ENCODE measurements at places on chromosomes 7 and 10.

DNA sequence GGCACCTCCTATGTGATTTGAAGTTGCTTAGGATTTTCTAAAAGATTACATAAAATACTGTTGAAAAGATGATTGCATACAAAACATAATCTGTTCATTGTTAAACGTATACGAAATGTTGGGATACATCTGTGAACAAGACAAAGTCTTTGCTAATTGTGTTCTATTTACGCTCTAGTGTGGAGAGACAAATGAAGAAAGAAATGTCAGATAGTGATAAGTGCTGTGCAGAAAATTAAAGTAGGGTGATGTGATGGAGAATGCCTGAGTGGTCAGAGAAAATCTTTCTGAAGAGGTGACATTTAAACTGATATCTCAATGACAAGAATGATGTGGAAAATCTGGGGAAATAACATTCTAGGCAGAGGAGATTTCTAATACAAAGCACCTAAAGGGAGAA lies 13.4 kb upstream of the ZRANB1 start:
- DNase-seq = no peak

DNA sequence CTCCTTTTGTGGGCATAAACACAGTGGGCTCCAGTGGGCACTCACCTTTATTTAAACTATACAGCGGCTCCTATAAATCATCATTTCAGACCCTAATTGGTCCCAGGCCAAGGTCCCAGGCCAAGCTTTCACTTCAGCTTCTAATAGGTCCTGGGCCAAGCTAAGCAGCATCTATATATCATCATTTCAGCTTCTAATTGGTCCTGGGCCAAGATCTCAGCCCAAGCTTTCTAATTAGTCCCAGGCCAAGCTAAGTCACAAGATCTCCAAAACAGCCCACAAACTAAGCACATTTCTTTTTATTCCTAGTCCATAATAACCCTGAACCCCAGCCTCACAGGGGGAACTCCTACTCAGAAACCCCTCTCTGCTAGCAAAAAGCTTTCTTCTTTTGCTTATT lies 47.1 kb downstream of the ZNF680 start:
- no peak for DNase-seq

DNA sequence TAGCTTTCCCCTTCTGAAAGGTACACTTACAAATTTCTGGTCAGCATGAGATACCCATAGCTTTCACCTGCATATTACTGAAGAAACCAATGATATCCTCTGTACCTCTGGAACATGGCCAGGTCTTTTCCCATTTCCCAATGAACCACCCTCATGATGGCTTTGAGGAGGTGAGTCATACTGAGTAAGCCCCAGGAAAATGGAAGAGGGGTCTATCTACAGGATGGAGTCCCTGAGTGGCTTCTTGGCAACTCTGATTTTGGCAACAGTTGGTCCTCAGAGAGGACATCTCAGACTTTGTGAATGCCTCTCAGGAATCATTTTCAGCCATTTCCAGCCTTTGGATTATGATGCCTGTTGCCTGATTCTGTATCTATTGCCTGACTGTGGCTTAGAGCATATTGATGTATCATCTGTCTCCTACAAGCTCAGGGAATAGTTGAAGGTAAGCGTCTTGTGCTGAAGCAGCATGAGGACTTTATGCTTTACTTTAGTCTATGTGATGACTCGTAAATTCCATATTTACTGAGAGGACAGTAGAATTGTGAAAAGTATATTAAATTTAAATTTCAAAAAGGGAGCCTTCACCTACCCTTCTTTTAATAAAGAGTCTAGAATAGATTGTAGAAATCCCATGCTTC lies 84.7 kb upstream of the DKK1 start:
- no peak for DNase-seq

DNA sequence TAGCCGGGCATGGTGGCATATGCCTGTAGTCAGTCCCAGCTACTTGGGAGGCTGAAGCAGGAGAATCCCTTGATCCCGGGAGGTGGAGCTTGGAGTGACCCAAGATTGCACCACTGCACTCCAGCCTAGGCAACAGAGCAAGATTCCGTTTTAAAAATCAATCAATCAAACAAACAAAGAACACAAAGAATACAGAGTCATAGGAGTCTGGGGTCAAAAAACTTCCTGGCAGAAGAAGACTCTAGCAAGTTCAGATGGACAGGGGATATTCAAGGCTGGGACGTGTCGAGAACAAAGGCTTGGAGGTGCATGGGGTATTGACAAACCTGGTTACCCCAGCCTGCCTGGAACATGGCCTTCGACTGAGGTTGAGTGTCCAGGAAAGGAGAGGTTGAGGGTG lies 228.8 kb upstream of the AGK start:
- DNase-seq = no peak

DNA sequence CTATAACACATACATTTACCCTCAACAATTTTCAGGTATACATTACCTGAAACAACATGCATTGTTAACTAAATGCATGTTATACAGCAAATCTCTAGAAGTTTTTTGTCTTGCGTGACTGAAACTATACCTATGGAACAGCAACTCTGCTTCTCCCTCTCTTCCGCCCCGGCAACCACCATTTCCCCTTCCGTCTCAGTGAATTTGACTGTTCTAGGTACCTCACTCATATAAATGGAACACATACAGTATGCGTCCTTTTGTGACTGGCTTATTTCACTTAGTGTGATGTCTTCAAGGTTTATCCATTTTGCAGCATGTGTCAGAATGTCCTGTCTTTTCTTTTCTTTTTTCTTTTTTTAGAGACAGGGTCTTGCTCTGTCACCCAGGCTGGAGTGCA lies 22.5 kb downstream of the CALHM2 start:
- DNase-seq = no peak

DNA sequence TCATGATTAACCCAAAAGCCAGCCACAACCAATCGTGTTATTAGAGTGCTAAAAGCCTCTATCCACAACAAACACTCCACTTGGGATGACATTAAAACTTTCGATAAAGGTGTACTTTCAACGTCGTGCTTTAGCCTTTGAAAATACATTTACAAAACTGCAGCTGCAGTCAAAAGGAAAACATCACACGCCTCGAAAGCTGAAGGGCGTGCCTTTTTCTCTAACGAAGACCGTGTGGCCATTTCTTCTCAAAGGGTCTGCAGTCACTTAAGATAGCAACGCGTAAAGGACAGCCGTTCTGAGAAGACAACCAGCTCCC lies 1.1 kb downstream of the ARHGAP12 start:
- no peak for DNase-seq

DNA sequence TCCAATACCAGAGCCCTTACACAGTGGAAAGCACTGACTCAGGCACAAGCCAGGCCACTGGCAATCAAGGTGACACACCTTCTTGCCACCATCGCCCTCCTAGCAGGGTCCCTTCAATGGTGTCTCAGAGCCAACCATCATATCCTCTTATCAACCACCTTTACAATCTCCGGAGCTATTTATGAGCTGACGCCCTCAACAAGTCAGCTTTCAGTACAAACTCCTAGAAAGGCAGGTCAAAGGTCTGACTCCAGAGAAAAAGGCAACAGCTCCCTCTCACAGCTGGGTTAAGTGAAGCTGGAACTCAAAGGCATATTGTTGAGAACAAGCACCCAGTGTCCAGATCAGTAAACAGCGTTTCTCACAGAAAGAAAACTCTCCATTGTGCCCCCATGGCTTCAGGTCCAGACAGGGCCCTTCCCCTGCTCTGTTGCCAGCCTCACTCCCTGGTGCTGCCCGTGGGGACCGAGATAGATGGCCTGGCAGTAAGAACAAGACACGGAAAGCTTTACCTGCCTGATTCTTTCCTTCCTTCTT lies 2.4 kb downstream of the ZNF3 start:
- DNase-seq = no peak

DNA sequence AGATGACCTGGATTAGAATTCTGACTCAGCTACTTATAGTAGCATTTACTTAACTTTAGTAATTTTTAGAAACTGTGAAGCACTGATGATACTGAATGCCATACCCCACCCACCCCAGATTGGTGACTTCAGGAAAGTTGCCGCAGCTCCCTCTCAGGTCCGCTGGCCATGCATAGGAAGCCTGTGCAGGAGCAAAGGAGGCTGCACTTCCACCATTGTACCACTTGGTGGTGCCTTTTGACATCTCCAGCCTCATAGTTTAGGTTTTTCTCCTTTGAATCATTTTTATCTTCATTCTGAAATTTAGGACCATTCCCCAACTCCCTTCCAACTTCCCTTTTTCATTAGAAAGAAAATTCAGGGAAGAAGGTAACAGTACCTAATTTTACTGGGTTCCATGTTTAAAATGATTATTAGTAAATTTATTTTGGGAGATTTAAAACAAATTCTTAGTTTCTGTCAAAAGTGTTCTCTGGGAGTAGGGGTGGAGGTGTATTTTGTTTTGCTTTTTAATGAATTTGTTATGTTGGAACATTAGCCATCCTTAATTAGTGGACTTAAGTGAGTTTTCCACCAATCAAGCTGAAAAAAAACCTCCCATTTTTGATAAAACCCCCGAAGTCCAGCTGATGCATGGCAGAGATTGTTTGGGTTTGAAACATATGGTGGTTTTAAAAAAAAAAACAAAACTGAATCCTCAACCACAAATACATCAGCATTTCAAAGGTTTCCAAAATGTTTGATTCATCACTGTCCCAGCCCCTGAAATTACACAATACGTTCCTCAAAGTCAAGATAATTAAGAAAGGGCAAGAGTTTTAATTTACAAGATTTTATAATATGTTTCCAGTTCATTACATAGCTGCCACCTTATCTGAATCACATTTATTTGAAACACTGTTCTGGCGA lies 109.6 kb downstream of the WNT2 start:
- DNase-seq = peak; percentile 71

DNA sequence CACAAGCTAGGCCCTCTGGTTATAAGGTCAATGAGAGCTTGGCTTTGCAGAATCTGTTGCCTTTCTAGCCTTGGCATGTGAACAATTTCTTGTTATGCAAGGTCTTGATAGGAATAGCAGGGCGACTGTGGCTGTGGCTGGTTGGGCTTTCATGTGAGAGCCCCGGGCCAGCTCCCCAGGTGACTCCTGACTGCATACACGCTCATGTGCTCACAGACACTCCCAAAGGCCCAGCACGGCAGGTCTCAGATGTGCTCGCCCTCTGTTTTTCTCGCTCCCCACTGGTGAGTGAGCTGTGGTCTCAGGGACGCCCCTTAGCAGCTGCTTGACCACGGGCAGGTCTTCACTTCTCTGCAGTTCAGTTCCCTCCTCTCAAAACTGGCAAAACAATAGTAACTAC lies 37.1 kb upstream of the ZNF32 start:
- DNase-seq = no peak

DNA sequence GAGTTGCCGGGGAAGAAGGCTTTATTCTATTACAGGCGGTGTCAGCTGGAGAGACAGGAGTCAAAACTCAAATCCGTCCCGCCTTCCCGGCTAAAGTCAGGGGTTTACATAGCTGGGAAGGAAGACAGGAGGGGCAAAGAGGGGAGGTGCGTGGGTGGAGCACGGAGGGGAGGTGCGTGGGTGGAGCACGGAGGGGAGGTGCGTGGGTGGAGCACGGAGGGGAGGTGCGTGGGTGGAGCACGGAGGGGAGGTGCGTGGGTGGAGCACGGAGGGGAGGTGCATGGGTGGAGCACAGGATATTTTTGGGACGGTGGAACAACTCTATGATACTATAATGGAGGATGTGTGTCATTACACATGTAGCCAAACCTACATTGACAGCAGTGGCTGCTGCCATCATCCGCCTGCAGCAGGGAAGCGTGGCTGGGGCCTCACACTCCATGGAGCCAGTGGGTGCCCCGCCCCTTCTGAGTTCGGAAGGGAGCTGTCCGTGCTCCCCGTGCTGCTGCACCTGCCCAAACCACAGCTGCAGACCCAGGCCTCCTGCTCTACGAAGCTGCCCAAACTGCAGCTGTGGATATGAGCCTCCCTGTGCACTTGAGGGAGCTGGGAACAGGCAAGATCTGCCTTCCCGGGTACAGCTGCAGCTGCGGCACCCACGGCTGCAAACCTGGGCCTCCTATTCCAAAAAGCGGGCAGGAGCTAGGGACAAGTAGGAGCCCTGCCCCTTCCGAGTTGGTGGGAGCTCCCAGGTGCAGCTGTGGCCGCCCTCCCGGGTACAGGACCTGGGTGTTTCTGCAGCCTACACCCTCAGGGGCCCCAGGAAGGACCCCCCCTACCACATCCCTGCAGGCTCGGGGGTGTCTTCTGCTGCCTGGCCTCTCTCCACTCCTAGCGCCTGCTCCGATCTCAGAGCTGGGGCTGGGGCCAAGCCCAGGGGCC lies 119.4 kb downstream of the DYNC2I1 start:
- no peak for DNase-seq

DNA sequence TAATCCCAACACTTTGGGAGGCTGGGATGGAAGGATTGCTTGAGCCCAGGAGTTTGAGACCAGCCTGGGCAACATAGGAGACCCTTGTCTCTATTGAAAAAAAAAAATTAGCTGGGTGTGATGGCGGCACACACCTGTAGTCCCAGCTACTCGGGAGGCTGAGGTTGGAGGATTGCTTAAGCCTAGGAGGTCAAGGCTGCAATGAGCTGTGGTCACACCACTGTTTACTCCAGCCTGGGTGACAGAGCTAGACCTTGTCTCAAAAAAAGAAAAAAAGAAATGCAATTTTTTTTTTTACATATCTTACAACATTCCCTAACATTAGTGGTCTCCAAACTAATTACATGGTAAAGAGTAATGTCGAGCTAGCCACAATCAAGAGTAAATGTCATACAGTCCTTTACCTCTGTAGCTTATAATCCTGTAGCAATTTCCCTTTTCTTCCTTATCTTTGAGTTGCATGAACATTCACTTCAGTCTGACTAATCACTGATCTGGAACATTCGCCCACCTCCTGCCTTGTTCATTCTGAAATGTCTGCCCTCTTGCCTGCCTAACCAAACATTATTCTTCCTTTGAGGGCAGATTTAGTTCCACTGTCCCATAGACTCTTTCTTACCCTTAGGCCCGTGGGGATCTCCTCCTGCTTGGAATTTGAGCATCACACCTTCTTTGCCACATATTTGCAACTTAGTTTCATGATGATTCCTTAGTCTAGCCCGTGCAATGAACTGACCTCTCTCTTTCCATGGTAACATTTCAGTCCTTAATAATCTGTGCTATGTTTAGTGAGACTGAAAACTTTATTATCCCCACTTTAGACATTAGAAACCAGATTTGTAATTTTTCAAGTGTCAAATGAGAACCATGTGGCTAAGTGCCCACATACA lies 4.8 kb upstream of the VCL start:
- no peak for DNase-seq

DNA sequence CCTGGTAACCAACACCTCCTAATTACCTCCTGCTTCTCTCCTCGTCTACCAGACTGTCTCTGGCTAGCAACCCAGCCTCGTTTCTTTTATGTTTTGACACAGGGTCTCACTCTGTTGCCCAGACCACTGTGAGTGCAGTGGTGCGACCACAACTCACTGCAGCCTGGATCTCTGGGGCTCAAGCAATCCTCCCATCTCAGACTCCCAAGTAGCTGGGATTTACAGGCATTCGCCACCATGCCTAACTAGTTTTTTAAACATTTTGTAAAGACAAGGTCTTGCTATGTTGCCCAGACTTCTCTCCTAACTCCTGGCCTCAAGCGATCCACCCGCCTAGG lies 10.2 kb downstream of the TNRC18 start:
- no peak for DNase-seq

- DNase-seq = no peak
Observed at GRCh38 chr7:111113263-111114017, 22.5 kb downstream of the LRRN3 start.

Data from BE2C (cell line).